ENCODE measurements at places on chromosomes 4 and X. TPM values are rescaled to one million over a fixed set of nuclear protein-coding genes. Genes with fewer than 3 reads are reported as not detected.
A peak's percentile ranks its signal among the peaks of the same experiment; 100 is the strongest.

DNA sequence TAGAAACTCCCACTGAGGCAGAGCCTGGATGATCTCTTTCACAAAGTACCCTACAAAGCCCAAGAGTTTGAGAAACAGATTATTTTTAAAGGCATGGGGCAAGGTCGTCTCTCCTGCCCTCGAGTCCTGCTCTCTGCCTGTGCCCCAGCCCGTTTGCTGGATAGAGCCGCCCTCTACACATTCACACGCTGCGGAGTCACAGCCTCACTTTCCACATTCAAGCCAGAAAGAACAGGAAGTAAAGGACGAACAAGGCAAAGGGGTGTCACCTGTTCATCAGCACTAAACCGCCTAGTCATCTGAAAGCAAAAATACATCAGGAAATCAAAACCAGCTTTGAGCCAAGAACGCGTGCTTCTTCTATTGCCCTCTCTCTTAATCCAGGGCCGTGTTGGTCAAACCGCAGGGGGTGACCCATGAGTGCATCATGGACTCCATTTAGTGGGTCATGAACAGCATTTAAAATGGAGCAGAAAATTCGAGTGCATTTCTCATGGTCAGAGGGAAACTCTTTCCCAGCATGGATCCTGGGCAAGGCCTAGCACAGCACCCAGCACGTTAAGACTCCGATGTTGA is 83.4 kb downstream of the PHKA2 start:
- no peak overlapping the region for H3K4me3 ChIP-seq
- H3K4me1 ChIP-seq: no peaks in the 10 kb centered on the region
- H3K27me3 ChIP-seq: peaks cover 23% of the 10 kb centered on the region
- no peak overlapping the region for H3K27ac ChIP-seq

- no peak overlapping the region for H3K4me3 ChIP-seq
- H3K4me1 ChIP-seq: no peaks in the 10 kb centered on the region
- H3K36me3 ChIP-seq: no peaks in the 10 kb centered on the region
- DNase-seq: no peak
- no peaks in the 10 kb centered on the region for H3K27me3 ChIP-seq
These were observed 10.4 kb upstream of the SCOC start for GRCh38 chr4:140363051-140363450.

DNA sequence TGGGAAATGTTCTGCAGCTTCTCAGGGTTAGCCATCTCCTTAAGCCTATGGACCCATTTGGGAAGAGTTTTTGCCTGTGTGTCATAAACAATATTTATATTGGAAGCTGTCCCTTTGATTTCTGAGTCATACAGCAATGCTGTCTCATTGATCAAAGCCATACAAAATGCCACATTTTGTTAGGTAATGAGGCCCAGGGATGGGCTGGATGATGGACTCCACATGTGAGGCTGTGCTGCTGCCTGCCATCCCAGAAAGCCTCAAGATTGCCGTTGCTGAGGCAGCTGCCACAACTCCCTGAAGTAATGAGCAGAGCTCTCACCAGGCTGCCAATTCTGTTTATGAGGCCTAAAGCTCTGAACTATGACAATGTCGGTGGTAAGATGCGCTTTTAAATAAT is 12.2 kb upstream of the GJB1 start:
- no peak overlapping the region for H3K27ac ChIP-seq
- no peak for DNase-seq
- no peaks in the 10 kb centered on the region for H3K27me3 ChIP-seq
- no peaks in the 10 kb centered on the region for H3K4me1 ChIP-seq
- no peak overlapping the region for H3K4me3 ChIP-seq

DNA sequence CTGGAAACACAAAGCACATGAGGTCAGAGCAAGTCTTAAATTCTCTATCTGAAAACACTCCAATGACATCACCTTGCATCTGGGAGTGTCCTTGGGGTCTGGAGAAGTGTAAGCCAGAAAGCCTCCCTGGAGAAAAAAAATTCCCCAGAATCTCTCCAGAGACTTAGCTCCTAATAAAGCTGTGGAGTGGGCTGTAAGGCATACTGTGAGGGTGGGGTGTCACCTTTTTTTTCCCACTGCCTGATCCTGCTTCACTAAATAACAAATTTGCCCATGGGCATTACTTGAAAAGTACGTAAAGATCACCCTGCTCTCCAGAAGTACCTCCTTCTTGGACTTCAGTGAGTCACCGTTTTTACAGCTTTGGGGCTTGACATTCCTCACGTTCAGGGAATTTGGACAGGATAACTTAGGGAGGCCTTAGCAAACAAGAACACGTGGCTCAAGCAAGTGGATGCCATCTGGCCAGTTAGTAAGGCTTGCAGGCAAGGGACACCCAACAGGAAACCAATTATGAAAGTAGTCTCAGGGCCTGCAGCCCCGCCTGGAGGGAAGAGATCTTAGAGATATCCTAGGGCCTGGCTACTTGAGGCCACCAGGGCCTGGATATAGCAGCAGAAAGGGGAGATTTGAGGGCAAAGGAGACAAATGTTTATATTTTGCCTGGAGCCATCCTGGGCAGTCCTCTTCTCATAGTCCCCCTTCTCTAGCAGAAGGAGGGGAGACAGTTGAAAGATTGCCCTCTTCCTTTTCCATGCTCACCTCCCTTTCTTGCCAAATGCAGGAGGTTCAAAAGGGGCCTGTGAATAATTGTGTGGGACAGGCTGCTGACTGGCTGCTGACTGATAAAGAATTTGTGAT is 60.1 kb upstream of the PLAC1 start:
- H3K36me3 ChIP-seq: no peaks in the 10 kb centered on the region
- H3K4me3 ChIP-seq: no peak overlapping the region
- no peaks in the 10 kb centered on the region for H3K27me3 ChIP-seq
- no peaks in the 10 kb centered on the region for H3K4me1 ChIP-seq

DNA sequence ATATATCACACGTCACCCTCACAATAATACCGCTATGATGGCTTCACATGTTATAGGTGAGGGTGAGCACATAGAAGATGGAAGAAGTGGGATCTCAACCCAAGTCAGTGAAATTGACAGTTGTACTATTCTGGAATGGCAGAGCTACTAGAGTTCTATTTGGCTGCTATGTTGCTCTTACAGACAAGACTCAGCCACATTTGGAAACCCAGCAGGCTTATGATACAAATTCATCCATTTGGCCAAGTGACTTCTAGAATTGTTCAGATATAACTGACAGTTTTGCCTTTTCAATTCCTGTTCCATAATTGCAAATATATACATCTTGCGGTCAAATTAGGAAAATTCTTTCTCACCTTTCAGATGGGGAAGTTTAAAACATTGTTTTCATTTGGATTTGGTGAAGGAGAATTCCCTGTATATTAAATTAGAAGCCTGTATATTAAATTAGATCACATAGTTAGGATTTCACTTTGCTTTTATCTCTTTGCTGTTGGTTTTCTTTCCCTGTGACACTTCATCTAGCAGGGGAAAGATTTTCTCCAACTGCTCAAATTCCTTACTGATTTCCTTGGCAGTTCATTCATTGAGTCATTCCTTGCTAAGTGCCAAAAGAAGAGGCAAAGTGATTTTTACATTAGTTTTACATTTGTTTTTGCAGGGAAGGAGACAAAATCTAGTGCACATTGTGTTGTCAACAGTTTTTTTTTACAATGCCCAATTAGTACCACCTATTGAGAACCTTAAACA is 120.6 kb upstream of the TBC1D9 start:
- H3K4me3 ChIP-seq: no peak overlapping the region
- no peaks in the 10 kb centered on the region for H3K27me3 ChIP-seq
- H3K36me3 ChIP-seq: no peaks in the 10 kb centered on the region
- H3K27ac ChIP-seq: no peak overlapping the region

- peak; percentile 55 for DNase-seq
- no peaks in the 10 kb centered on the region for H3K4me1 ChIP-seq
- no peaks in the 10 kb centered on the region for H3K36me3 ChIP-seq
- no peaks in the 10 kb centered on the region for H3K27me3 ChIP-seq
These were observed 111.1 kb upstream of the ACSL4 start for GRCh38 chrX:109843963-109844751.

GRCh38 chrX:41335198-41335957 is 1.4 kb downstream of the DDX3X start:
- peaks cover 27% of the 10 kb centered on the region for H3K4me1 ChIP-seq
- no peaks in the 10 kb centered on the region for H3K27me3 ChIP-seq

GRCh38 chr4:63155561-63155960 is 1253.7 kb downstream of the TECRL start:
- H3K27me3 ChIP-seq: no peaks in the 10 kb centered on the region
- H3K4me3 ChIP-seq: no peak overlapping the region
- no peak for DNase-seq
- no peaks in the 10 kb centered on the region for H3K36me3 ChIP-seq
- H3K27ac ChIP-seq: no peak overlapping the region
- no peaks in the 10 kb centered on the region for H3K4me1 ChIP-seq

- no peak for DNase-seq
- H3K27ac ChIP-seq: peak overlapping the region; percentile 83
- H3K36me3 ChIP-seq: no peaks in the 10 kb centered on the region
- H3K4me3 ChIP-seq: peak overlapping the region; percentile 71
These were observed 449 bp downstream of the CTPS2 start for GRCh38 chrX:16711893-16712547.

GRCh38 chr4:140330311-140330900 is 43.0 kb upstream of the SCOC start:
- no peaks in the 10 kb centered on the region for H3K4me1 ChIP-seq
- no peak overlapping the region for H3K27ac ChIP-seq
- no peak for DNase-seq
- H3K4me3 ChIP-seq: no peak overlapping the region
- no peaks in the 10 kb centered on the region for H3K27me3 ChIP-seq
- no peaks in the 10 kb centered on the region for H3K36me3 ChIP-seq

DNA sequence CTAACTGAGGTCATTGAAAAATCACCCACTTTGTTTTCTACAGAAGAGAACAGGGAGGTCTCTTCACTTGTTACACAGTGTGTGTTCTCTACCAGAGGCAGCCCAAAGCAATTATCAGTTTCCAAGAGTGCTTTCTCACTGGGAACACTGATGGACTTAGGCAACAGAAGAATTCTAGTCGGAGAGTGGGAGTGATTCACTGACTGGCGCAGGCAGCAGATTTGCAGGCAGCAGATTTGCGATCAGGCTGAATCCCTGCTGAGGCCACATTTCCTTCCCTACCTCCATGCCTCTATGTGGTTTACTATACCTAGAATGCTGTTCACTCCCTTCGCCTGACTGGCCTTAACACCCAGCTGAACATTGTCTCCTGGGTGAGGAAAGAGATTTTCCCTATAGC is 6.6 kb downstream of the OCIAD2 start:
- no peaks in the 10 kb centered on the region for H3K4me1 ChIP-seq
- no peak overlapping the region for H3K27ac ChIP-seq
- H3K4me3 ChIP-seq: no peak overlapping the region
- peaks cover 3% of the 10 kb centered on the region for H3K36me3 ChIP-seq
- DNase-seq: no peak

- H3K27ac ChIP-seq: no peak overlapping the region
- no peaks in the 10 kb centered on the region for H3K27me3 ChIP-seq
- DNase-seq: no peak
- H3K4me1 ChIP-seq: no peaks in the 10 kb centered on the region
- no peaks in the 10 kb centered on the region for H3K36me3 ChIP-seq
- no peak overlapping the region for H3K4me3 ChIP-seq
These were observed 5.3 kb downstream of the ARSF start for GRCh38 chrX:3046253-3047240.

GRCh38 chrX:101237041-101237440 is 17.5 kb downstream of the DRP2 start:
- no peaks in the 10 kb centered on the region for H3K4me1 ChIP-seq
- H3K27ac ChIP-seq: no peak overlapping the region
- no peak for DNase-seq
- no peak overlapping the region for H3K4me3 ChIP-seq
- no peaks in the 10 kb centered on the region for H3K27me3 ChIP-seq

GRCh38 chrX:70255452-70255851 is 4.6 kb downstream of the P2RY4 start:
- DNase-seq: no peak
- H3K4me1 ChIP-seq: no peaks in the 10 kb centered on the region
- H3K27ac ChIP-seq: no peak overlapping the region
- H3K27me3 ChIP-seq: peaks cover 29% of the 10 kb centered on the region
- no peak overlapping the region for H3K4me3 ChIP-seq

GRCh38 chrX:70042399-70043371 is 7.1 kb downstream of the AWAT2 start:
- no peak overlapping the region for H3K4me3 ChIP-seq
- peak; percentile 27 for DNase-seq
- no peaks in the 10 kb centered on the region for H3K27me3 ChIP-seq
- no peak overlapping the region for H3K27ac ChIP-seq
- no peaks in the 10 kb centered on the region for H3K36me3 ChIP-seq

DNA sequence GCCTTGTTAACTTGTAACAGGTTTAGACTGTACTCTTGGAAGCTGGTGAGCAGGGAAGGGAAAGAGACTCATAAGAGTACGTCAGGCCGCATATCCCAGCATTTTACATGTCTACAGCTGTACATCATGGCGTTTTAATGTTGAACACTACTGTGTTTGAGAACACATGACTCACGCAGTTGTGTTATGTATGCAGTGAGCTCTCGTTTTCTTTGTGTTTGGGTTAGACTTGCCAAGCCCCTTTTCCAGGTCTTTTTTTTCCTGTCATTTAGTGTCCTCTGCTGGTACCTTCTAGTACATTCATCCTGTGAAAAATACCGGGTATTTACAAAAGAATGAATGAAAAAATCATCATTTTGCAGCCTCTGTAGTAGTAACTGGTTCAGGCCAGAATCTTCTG is 35.3 kb downstream of the SMS start:
- peak overlapping the region; percentile 38 for H3K27ac ChIP-seq
- DNase-seq: no peak
- no peaks in the 10 kb centered on the region for H3K4me1 ChIP-seq
- no peak overlapping the region for H3K4me3 ChIP-seq
- H3K36me3 ChIP-seq: no peaks in the 10 kb centered on the region

DNA sequence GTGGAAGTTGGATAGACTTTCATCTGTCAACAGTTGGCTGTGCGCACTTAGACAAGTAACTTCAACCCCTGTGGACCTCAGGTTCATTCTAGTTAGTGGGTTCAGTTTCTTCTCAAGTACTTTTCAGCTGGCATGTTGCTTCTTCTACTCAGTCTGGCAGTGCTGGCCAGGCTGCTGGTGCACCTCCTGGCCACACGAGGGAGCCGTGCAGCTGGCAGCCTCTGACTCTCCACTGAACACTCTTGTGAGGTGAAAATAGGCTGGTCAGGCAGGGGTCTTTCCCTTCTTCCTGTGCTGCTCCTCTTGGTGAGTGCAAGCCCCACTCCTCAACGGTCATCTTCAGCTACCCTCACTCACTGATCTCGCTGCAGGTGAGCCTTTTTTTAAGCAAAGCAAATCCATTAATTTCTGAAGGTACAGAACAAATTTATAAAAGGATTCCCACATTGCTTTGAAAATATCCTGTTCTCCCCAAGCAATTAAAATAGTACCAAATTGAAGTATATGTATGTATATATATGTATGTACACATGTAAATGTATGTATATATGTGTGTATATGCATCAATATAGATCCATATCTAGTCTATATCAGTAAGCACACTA is 30.6 kb downstream of the LONRF3 start:
- H3K27ac ChIP-seq: no peak overlapping the region
- H3K4me3 ChIP-seq: no peak overlapping the region
- H3K27me3 ChIP-seq: peaks cover 28% of the 10 kb centered on the region
- H3K36me3 ChIP-seq: no peaks in the 10 kb centered on the region
- DNase-seq: peak; percentile 50
- no peaks in the 10 kb centered on the region for H3K4me1 ChIP-seq

The TLR3 gene
- 7.4 TPM for total RNA-seq

The GRPR gene
- total RNA-seq: not detected

The ADAM29 gene
- total RNA-seq: 2.3 TPM

The ARMCX6 gene
- total RNA-seq: 23.6 TPM

The GPR34 gene
- total RNA-seq: 8.5 TPM

Measured in breast epithelium (tissue), 4 donors.